Panc1 (cell line): ENCODE measurements at places on chromosomes 11 and 22. TPM values are rescaled to one million over a fixed set of nuclear protein-coding genes. Genes with fewer than 3 reads are reported as not detected.

Gene SERGEF
- 35.5 TPM for total RNA-seq

DNA sequence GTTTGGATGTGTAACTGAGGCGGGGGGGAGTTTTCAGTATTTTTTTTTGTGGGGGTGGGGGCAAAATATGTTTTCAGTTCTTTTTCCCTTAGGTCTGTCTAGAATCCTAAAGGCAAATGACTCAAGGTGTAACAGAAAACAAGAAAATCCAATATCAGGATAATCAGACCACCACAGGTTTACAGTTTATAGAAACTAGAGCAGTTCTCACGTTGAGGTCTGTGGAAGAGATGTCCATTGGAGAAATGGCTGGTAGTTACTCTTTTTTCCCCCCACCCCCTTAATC, 2.3 kb downstream of the MALAT1 start:
- peak overlapping the region; percentile 100 for H3K27ac ChIP-seq
- no peak for DNase-seq
- no peaks in the 10 kb centered on the region for H3K27me3 ChIP-seq
- peak overlapping the region; percentile 99 for H3K4me3 ChIP-seq

Gene TBRG1
- 35.0 TPM for total RNA-seq

Gene GAS2L1
- total RNA-seq: 68.8 TPM

GRCh38 chr22:20279662-20280134, 11.6 kb upstream of the RTN4R start:
- H3K36me3 ChIP-seq: no peaks in the 10 kb centered on the region
- H3K27ac ChIP-seq: no peak overlapping the region
- no peaks in the 10 kb centered on the region for H3K4me1 ChIP-seq
- H3K27me3 ChIP-seq: no peaks in the 10 kb centered on the region

- H3K27me3 ChIP-seq: no peaks in the 10 kb centered on the region
- peak overlapping the region; percentile 58 for H3K27ac ChIP-seq
- no peaks in the 10 kb centered on the region for H3K36me3 ChIP-seq
- no peak overlapping the region for H3K4me3 ChIP-seq
- no peak for DNase-seq
These were observed 3.7 kb downstream of the CST6 start for GRCh38 chr11:66015454-66015881.

DNA sequence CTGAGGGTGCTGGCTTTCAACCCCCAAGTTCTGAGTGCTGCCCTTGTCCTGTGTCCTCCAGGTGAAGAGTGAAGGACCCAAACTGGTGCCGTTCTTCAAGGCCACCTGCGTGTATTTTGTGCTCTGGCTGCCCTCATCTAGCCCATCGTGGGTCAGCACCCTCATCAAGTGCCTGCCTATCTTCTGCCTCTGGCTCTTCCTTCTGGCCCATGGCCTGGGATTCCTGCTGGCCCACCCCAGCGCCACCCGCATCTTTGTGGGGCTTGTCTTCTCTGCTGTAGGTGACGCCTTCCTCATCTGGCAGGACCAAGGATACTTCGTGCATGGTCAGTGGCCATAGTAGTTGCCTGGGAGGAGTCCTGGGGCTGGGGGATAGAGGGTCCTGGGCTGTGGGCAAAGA, 2.3 kb downstream of the TMEM86A start:
- H3K27me3 ChIP-seq: peaks cover 11% of the 10 kb centered on the region
- no peaks in the 10 kb centered on the region for H3K36me3 ChIP-seq
- no peaks in the 10 kb centered on the region; the same call in 1 of the 2 replicates for H3K4me1 ChIP-seq
- H3K4me3 ChIP-seq: no peak overlapping the region

Gene EWSR1
- 272 TPM for total RNA-seq

DNA sequence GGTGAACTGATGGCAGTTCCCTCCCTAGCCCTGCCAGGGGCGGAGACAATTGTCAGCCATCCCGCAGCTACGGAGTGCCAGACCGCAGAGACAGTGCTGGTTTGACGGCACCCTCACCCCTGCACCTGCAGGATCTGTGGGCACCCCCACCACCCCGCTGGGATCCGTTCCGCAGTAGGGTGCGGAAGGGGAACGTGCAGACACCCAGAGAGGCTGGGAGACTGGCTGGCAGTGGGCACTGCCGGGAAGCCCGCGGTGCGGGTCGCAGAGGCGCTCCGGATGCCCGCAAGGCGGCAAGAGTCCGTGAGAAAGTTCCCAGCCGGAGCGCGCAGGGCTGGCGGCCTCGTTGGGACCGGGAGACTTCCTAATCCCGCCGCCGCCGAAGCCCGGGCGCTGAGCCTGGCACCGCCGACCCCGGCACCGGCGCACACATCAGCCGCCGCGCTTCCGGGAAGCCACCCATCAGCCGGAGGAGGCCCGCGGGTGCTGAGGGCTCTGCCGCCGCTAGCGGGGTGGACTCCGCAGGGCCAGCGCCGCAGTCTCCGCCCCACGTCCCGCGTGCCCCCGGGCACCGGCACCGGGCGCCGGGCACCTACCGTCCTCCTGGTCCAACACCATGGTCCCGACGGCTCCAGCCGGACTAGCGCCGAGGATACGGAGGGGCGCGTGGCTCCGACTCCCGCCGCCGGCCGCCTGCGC, 4.3 kb upstream of the LMO1 start:
- DNase-seq: no peak
- H3K4me3 ChIP-seq: peak overlapping the region; percentile 36
- no peak overlapping the region for H3K27ac ChIP-seq
- peaks cover 54% of the 10 kb centered on the region for H3K27me3 ChIP-seq

- no peaks in the 10 kb centered on the region for H3K4me1 ChIP-seq
- H3K27ac ChIP-seq: no peak overlapping the region
- no peaks in the 10 kb centered on the region for H3K36me3 ChIP-seq
- no peak overlapping the region for H3K4me3 ChIP-seq
These were observed 30.2 kb upstream of the RRM1 start for GRCh38 chr11:4064278-4064955.

DNA sequence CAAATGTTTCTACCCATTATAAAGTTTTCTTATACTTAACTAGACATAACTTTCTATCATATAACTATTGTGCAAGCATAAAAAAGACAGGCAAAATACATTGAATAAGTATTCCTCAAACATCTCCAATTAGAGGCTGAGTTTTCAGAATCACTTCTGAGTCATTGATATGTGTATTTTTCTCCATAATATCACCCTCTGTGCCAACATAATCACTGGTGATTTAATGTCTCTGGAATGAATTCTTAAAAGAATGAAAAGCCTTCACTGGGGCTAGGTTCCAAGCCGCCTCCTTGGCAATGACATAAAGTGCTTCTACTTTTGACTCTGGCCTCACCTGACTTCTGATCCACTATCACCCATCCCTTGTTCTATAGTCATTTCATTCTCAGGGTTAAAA, 197.0 kb upstream of the E2F8 start:
- DNase-seq: no peak
- H3K4me3 ChIP-seq: no peak overlapping the region
- peaks cover 18% of the 10 kb centered on the region for H3K27me3 ChIP-seq

- DNase-seq: no peak
- no peak overlapping the region for H3K4me3 ChIP-seq
- no peaks in the 10 kb centered on the region for H3K36me3 ChIP-seq
- no peak overlapping the region for H3K27ac ChIP-seq
- H3K4me1 ChIP-seq: no peaks in the 10 kb centered on the region
These were observed 63.8 kb upstream of the APOA1 start for GRCh38 chr11:116901211-116901610.
